Panc1 (cell line): ENCODE measurements at places on chromosomes 5 and 9. TPM values are rescaled to one million over a fixed set of nuclear protein-coding genes. Genes with fewer than 3 reads are reported as not detected.

The BARHL1 gene
- not detected for total RNA-seq

GRCh38 chr5:133863857-133864585 lies 104.4 kb downstream of the C5orf15 start:
- no peak for DNase-seq

GRCh38 chr5:144284931-144285502 lies 114.3 kb downstream of the KCTD16 start:
- no peak for DNase-seq

DNA sequence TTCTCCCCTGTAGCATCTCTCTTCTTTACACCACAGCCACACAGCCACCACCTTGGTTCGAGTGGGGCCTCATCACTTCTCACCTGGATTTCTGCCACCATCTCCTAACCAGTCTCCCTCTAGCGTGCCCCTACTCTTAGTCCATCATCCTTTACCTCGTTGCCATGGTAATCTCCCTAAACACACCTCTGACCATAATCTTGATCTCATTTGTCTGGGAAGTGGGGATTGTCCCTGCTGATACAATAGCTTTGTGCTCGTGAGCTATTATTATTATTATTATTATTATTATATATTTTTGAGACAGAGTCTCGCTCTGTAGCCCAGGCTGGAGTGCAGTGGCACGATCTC lies 76.5 kb upstream of the HSPA9 start:
- no peak for DNase-seq
